HuH-7 (cell line): ENCODE measurements at places on chromosomes 2 and 18.

GRCh38 chr2:9232886-9233285 is 26.3 kb downstream of the ASAP2 start:
- no peak for DNase-seq

DNA sequence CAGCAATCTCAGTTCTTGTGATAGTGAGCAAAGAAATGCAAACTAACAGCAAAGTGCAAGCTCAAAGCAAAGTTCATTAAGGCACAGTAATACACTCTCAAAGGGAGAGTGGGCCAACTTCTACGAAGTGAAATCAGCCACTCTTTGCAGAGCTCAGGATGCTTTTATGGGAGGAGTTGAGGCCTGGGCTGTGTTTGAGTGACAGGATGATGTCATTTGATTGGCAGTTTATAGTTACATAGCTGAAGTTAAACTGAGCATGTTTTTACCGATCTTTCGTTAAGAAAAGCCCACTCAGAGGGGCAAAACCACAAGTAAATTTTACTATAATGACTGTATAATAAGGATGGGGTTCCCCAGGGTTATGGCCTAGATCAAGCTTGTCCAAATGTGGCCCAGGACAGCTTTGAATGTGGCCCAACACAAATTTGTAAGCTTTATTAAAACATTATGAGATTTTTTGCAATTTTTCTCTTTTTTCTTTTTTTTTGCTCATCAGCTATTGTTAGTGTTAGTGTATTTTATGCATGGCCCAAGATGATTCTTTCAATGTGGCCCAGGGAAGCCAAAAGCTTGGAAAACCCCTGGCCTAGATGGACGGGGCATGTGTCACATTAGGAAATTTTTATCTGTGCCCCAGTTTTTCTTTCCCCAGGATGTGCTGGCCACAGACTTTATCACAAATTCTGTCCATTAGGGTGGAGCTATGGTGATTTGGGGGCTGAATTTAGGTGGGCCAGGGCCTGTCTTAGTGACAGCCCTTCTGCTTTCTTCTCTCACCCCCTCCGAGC is 8.3 kb upstream of the DNAH7 start:
- DNase-seq: no peak

DNA sequence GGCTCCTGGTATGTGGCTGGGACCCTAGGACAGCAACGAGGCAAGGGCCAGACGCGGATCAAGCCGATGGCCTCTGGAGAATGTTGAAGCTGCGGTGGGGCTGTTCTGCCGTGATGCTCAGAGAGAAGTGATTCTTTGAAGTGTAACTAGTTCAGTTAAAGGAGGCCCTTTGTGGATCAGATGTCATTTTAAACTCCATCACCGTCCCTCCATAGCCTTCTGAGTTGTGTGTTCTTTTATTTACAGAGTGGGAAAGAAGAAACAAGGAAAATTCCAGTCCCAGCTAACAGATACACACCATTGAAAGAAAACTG is 403 bp downstream of the PNO1 start:
- DNase-seq: no peak

- DNase-seq: no peak
These were observed 27.3 kb downstream of the PDIA6 start for GRCh38 chr2:10785260-10785659.

DNA sequence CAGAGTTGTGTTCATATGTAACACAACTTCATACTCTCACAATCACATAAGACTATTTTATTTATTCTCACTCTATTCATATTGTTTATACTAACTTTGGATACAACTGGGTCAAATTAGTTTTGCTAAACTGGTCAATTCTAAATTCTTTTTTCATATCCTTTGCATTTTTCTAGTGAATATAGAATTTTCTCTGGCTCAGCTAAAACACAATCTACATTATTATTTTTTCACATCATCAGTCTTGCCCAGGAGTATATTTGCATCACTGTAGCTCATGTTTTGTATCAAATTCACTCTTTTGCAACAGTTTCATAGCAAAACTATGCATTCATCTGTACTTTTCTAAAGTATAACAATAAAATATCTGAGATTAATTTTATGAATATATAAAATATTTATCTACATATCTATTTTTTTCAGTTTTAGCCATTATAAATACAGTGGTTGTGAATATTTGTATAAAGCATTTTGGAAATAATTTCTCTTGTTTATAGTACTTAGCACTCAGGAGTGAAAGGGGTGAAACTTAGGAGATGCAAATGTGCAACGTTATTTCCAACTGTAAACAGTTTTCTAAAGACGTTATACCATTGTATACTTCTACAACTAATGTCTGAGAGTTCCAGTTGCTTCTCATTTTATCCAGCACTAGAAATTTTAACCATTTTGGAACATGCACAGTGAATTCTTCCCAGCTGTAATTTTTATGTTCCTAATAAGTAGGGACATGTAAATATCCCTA is 854.6 kb downstream of the CBLN2 start:
- DNase-seq: no peak

- DNase-seq: no peak
These were observed 893.8 kb upstream of the POU3F3 start for GRCh38 chr2:103960129-103960513.

DNA sequence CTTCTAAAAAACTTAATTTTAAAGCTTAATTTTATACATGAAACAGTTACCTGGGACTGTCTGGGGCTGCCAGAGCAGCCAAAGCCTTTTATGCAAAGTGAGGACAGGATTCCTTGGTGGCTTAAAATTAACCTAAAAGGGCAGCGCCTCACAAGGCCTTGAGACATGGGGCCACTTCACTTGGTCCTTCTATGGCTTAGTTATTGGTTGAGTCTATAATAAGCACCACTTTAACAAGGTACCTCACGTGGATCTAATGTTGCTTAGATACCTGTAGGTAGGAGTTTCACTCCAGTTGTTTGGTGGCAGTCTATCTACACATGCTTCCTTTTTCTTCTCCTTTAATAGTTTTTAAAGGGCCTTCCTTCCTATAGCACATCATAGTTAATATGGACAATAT is 51.6 kb downstream of the EIF2AK3 start:
- no peak for DNase-seq

- no peak for DNase-seq
These were observed 250.9 kb downstream of the IRS1 start for GRCh38 chr2:226548732-226549131.

DNA sequence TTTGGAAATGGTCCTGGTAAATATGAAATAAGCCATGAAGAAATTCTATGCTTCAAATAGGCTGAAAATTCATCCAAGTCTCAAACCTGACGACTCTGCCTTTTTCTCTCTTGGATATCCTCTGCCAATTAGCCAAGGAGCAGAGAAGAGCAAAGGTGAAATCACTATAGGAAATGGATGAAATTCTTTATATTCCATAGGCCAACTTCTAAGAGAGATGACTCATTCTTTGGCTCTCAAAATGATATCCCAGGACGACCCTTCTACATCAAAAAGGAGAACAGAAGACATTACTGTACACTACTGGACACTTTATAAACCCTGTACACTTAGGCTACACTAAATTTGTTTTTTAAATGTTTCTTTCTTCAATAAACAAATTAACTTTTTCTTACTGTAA is 22.7 kb downstream of the PDE1A start:
- DNase-seq: no peak

- DNase-seq: no peak
These were observed 11.2 kb upstream of the PUM2 start for GRCh38 chr2:20361893-20362292.

GRCh38 chr2:213862407-213863076 is 548.3 kb upstream of the VWC2L start:
- DNase-seq: no peak

DNA sequence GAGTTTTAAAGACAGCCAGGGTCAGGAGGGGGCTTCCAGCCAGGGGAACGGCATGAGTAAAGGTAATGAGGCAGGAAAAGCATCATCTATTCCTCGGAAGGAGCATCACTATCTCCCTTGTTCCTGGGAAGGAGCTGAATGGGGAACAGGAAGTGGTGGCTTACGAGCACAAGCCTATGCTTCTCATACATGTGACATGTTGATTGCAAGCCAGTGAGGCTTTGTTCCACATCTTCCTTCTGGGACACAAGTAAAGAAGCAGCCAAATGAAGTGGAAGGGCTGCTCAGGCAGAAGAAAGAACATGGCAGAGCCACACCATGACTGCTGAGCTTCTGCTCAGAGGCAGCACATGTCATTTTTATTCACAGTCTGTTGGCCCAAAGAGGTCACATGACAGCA is 15.1 kb upstream of the LMAN1 start:
- no peak for DNase-seq

- no peak for DNase-seq
These were observed 28.4 kb downstream of the XDH start for GRCh38 chr2:31386172-31386571.

GRCh38 chr2:16677875-16678274 is 12.2 kb upstream of the CYRIA start:
- no peak for DNase-seq

- no peak for DNase-seq
These were observed 141.6 kb downstream of the TWIST2 start for GRCh38 chr2:238989484-238989883.

DNA sequence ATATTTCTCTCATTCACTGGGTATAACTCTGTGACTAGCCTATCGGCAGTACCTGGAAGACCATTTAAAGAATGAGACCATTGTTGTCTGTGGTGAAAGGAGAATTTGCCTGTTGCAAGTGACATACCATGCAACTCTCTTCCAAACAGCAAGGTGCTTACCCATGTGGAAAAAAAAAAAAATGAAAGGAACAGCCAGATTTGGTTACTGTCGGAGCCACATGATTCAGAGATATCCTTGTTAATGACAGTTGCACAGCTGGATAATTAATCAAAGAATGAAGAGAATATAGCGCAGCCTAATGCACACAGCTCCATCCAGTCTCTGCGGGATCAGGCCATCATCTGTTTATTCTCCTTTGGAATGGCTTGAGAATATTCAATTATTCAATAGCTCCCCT is 141.8 kb downstream of the HRH4 start:
- no peak for DNase-seq

DNA sequence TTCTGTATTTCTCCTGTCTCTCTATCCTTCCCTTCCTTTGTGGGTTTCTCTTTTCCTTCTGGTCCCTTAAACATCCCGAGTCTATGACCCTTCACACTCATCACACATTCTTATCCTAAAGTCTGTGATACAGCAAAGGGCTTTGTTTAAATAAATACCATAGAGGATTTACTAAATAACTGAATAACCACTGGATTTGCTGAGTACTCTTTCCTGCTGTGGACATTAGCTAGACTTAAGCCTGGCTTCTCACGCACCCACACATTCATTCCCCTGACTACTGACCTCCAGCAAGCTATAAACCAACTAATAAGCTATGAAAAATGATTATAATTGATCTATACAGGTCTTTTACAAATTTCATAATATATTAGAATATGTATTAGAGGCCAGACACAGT is 76.6 kb downstream of the COL4A3 start:
- no peak for DNase-seq

- DNase-seq: no peak
These were observed 7.5 kb downstream of the B3GNT2 start for GRCh38 chr2:62203459-62203858.

- DNase-seq: no peak
These were observed 80.7 kb upstream of the DNER start for GRCh38 chr2:229795058-229795457.

DNA sequence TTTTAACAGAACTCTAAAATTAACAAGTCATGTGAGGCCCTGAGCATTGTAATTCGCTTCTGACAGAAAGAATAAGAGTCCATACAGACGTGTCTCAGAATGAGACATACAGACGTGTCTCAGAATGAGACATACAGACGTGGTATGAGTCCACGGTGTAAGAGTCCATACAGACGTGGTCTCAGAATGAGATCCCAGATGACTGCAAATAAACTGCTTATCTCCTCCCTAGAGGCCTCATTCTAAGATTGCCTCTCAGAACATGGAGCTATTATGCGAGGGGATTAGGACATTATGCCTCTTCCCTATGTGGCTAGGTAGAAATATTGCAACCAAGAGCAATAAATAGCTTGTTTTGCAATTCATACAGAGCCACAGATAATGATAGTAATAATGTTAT is 63.9 kb downstream of the NEB start:
- no peak for DNase-seq

DNA sequence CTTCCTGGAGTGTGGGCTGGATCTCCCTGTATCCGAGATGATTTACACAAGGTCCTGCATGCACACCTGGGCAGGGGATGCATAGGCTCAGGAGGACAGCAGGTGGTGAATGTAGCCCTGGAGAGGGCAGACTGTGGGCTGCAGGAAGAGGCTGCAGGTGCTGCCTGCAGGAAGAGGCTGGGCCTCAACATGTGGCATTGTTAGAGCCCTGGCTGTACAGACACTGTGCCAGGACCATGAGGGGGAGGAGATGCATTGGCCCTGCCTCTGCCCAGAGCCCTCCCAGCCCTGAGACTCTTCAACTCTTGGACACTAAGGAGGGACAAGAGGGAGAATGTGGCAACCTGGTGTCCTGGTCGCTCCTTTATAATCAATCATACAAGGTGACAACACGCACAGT is 392.8 kb downstream of the TNS1 start:
- DNase-seq: no peak

DNA sequence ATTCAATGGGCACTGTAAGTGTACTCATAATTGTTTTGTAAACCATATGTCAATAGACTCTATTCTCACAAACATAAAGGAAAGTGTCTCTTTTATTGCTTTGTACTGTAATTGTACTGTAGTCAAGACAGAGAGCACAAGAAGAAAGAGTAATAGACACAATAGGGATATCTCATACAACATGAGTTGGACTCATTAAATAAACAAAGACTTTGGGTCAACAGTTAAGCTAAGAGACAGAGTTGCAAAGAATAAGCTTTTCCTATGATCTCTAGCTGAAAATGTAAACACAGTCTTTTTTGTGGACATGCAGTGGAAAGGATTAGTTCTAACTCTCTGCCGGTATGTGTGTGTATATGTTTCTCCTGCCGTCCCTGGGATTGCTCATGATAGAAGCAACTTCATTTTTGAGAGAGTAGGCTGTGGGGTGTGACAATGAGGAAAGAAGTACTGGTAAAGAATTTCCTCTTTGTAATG is 13.9 kb upstream of the KYNU start:
- no peak for DNase-seq

GRCh38 chr2:81940266-81940955 is 1635.9 kb upstream of the LRRTM1 start:
- DNase-seq: no peak

DNA sequence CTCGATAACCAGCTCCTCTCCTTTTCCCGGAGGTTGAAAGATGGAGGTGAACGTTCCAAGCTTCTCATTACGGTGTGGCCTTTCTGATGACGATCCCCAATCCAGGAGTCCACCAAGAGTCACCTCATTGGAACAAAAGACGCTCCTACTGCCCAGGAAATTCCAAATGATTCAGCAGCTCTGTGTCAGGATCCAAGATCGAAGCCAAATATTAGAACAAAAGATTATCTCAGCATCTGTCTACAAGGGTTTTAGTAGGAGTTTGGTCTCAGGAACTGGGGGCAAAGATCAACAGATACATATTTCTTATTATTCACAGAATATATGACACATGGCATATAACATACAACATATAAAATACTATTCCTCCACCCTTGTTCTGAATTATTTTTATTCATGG is 161.1 kb upstream of the RAB12 start:
- DNase-seq: no peak

DNA sequence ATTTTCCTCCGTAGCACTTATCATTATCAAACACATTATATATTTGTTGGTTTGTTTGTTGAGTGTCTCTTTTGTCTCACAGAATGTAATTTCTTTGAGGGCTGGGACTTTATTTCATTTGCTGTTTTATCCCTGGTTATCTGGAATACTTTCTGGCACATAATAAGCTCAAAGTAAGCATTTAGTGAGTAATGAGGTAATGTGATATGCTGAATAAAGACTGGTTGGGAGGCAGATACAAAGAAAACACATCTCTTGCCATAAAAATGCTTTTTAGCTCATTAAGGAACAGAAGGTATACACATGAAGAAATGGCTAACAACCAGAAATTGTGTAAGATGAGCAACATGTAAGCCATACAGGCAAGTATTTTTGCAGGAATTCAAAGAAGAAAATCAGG is 1411.8 kb downstream of the LRP1B start:
- no peak for DNase-seq
